ENCODE measurements at places on chromosomes 11 and 22.

DNA sequence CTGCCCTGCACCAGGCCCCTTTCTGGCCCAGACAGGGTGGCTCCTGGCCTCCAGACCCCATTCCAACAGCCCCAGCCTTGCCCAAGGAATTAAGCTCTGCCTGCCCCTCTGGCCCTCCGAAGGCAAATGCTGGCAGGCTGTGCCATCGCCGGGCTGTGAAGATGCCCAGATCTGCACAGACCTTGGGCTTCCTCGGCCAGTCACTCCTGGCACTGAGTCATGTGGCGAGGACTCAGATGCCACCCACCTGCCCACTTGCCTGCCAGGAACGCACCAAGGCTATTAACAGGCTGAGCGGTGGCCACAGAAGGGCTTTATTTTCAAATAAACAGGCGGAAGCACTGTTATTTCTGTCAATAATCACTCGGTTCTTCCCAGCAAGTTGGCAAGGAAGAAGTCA, 50.3 kb upstream of the TTLL12 start:
- DNase-seq: no peak

DNA sequence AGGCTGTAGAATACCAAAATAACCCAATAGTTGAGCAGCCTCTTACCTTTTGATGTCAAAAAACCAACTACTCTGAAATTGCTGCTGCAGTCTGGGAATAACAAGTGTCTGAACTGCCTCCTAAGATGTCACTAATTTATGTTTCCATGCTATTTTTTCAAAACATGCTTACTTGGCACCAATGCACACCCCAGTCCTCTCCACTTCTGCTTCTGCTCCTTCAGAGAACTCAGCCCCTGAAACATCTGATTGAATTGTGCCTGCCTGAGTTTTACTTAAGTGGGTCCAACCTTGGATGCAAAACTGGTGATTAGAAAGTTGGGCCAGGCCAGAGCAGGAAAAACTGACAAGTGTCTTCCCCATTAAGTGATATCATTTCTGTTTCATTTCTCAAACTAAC, 24.6 kb upstream of the TMEM218 start:
- no peak for DNase-seq

DNA sequence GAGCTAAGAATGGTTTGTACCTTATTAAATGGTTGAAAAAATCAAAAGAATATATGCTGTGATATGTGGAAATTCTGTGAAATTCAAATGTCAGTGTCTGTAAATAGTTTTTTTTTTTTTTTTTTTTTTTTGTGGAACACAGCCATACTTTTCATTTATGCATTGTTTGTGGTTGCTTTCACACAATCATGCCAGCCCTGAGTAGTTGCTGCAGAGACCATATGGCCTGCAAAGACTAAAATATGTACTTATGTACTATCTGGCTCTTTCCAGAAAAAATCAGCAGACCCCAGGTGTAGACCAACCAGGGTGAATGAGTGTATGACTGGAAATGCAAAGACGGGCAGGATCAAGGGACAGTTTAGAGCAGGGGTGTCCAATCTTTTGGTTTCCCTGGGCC, 98.3 kb downstream of the PTPRJ start:
- no peak for DNase-seq

- no peak for DNase-seq
These were observed 31.3 kb downstream of the ATXN10 start for GRCh38 chr22:45702981-45703380.

DNA sequence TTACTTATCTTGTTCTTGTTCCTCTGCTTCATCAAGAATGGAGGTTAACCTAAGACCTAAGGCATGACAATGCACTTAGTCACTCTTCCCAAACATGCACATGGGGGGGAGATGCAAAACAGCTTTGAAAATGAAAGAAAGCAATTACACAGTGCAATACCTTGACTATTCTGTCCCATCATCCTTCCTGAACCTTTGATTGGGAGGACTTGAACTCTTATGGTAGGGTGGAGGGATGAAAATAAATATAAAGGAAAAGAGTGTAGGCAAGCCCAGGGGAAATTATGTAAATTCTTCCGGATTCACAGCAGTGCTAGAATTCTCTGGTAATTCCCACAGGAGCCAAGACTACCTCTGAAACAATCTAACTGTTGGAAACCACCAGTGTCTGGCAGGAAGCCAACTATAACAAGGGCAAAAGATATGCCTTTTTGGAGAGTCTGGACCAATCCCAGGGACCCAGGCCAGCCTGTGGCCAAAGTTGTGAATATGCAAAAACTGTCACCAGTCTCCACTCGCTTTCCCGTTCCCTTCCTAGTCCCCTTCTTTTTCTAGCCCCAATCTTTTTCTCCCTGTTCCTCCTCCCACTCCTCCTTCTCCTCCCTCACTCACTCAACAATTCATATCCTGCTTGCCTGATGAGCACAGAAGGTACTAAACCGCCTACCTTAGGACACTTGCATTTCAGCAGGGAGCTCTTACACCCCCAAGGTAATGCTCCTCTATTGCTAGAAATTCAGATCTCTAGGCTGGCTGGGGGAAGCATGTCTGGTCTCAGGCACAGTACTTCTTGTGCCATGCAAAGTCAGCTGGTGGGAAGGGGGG, 2.5 kb upstream of the RCN1 start:
- peak; percentile 52 for DNase-seq

GRCh38 chr11:11243209-11243589, 109.9 kb downstream of the CSNK2A3 start:
- peak; percentile 33 for DNase-seq

DNA sequence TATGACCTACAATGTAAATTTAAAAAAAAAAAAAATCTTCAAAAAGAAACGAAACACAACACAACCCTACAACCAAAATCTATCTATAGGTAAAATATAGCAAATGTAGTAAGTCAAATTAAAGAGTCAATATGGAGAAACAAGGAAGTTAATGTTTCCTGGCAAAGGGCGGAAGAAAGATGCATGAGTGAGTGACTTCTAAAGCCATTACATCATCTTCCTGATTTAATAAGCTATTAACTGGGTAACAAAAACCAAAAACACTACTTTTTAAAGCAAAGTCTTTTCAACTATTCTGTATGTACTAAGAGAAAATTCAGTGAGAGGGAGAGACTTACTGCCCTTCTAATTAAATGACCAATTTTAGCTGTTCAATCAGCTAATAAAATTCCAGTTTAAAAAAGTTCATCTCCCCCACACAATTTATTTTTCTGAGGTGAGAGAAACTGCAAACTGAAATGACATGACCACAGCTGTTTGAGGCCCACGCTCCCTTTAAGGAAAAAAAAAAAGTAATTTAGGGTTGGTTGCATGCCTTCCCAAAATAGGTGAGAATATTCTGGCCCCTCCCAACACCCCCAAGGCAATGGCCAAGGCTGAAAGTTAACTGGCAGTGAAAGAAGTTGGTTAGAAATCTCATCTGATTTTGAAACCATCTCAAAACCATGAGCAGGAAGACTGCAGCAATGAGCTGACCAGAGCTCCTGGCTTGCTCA, 5.9 kb downstream of the SF1 start:
- DNase-seq: no peak

GRCh38 chr11:132361011-132361550, 990.7 kb downstream of the NTM start:
- DNase-seq: no peak

Data from umbilical cord (tissue), 2 donors.